ENCODE measurements at places on chromosomes 4 and X.
A peak's percentile ranks its signal among the peaks of the same experiment; 100 is the strongest.

- DNase-seq = no peak
These were observed 71.5 kb upstream of the HPRT1 start for GRCh38 chrX:134388161-134389109.

GRCh38 chr4:1910643-1911042 lies 39.5 kb downstream of the NSD2 start:
- DNase-seq = no peak

DNA sequence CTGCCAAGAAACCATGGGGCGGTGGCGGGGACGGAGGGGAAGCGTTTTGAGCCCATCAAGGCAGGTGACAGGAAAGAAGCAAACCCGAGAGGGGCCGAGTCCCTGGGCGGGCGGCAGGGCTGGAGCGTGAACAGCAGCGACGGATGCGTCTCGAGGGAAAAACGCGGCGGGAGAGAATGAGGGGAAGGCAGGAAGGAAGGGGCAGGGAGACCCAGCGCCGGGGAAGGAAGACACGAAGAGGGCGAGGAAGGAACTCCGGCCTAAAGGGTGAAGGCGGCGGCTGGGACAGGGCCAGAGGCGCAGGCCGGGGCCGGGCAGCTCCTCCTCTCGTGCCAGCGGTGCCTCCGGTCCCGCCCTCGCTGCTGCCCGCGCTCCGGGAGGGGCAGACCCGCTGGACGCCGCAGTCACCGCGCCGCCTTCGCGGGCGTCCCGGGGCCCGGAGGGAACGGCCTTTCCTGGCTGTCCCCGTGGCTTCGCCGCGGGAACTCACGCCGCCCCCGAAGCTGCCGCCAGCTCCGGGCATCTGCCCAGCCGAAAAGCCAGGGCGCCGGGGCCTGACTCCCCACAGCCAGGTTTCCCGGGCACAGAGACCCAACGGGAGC lies 751 bp upstream of the RGS12 start:
- DNase-seq = peak; percentile 32

- DNase-seq = no peak
These were observed 39.1 kb downstream of the ANOS1 start for GRCh38 chrX:8692871-8693270.

- DNase-seq = peak; percentile 62
These were observed 111.7 kb downstream of the NFKB1 start for GRCh38 chr4:102612824-102613366.

- no peak for DNase-seq
These were observed 2.9 kb downstream of the MAP3K15 start for GRCh38 chrX:19512359-19512758.

- no peak for DNase-seq
These were observed 106.7 kb upstream of the CXorf51A start for GRCh38 chrX:146921204-146921603.
